Activated naive CD8-positive, alpha-beta T cell treated with anti-CD3 and anti-CD28 coated beads, Interleukin-2, amount 50 U/mL, for 16 hours (primary cell): ENCODE measurements at places on chromosomes 4 and X.
A peak's percentile ranks its signal among the peaks of the same experiment; 100 is the strongest.

- DNase-seq: no peak
Observed at GRCh38 chr4:93743022-93743421, 85.5 kb upstream of the ATOH1 start.

DNA sequence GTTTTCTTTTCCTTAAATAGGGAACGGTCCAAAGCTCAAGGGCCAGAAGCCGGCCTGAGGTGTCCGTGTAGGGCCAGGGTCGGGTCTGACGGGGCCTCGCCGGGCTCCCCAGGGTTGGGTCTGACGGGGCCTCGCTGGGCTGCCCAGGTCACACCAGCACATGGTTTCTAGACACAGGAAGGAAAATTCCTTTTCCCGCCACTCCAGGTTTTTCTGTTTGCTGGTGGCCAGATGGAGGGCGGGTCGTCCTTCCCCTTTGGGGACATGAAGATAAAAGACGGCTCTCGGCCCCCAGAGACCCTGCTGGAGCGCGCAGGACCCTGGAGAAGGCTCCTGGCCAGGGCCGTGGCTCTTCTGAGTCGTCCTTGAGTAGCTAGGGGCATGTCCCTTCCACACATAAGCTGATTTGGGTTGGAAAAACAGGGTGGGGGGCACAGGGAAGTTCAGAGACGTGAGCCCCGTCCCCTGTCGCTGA lies 35.1 kb downstream of the PIGG start:
- DNase-seq: no peak

DNA sequence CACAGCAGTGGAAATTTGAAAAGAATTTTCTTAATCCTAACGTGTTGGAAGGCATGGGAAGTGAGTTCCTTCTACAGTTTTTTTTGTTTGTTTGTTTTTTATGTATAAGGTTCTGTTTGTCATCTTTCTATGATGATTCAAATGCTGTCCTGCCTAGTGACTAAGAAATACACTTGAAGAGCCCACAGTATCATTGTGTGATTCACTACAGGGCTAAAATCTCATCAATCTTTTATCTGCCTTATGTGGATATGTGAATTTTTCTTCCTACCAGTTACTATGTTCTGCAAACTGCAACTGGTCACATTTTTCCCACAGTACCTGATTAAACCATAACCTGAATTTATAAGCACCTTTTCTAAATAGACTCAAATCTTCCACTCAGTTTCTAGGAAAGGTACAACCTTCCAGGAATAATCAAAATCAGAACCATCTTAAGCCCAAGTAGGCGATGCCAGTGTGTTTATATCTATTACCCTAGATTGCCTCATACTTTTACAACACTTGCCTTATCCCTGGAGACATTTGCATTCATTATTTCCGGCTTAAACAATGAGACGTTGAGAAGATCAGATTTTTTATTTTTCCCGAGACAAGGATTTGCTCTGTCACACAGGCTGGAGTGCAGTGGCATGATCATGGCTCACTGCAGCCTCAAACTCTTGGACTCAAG lies 214.6 kb upstream of the GALNT7 start:
- no peak for DNase-seq

DNA sequence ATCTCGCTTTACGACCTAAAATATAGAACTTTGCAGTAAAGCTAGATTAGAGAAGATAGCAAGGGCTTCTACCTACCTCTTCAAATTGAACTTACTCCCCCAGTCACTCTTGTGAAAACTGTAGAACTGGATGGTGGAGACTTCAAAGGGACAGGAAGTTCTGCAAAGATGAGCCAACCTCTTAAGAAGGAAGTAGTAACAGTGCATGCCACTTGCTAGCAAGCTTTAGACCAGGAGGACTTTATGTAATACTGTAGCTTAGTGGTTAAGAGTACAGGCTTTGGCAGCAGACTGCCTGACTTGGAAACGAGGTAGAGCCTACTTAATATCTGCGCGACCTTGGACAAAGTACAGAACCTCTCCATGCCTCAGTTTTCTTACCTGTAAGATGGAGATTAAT lies 27.5 kb upstream of the VBP1 start:
- DNase-seq: no peak

DNA sequence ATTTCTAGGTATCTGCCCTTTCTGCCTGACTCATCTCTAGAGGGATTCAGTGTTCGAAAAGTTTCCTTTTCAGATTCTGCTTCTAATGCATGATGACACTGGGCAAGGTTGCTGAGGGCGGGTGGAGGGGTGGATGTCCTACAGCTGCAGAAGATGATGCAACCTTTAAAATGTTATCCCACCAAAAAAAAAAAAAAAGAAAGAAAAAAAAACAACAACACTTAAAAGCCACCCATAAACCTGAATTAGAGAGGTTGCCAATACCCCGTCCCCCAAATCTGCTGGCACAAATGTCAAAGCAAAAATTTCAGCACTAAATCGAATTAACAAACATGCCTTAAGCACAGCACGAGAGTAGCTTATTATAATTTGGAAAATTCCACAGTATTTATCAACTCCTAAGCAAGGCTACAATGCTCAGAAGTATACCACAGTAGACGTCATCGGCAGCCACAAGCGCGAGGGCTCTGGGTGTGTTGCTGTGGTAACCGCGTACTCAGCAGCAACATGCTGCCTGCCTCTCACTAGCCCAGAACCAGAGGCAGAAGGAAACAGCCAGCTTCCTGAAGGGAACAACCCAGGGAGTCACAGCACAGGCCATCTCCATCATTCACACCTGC lies 167.5 kb upstream of the MAP3K15 start:
- DNase-seq: peak; percentile 13

- DNase-seq: no peak
Observed at GRCh38 chr4:10762561-10762960, 78.0 kb upstream of the CLNK start.

GRCh38 chr4:184402740-184403383 lies 71.5 kb downstream of the IRF2 start:
- no peak for DNase-seq

- no peak for DNase-seq
Observed at GRCh38 chr4:85548841-85549240, 73.9 kb downstream of the ARHGAP24 start.

GRCh38 chrX:148309413-148309812 lies 191.0 kb upstream of the AFF2 start:
- no peak for DNase-seq

- no peak for DNase-seq
Observed at GRCh38 chr4:7026107-7026506, 17.1 kb upstream of the TADA2B start.

DNA sequence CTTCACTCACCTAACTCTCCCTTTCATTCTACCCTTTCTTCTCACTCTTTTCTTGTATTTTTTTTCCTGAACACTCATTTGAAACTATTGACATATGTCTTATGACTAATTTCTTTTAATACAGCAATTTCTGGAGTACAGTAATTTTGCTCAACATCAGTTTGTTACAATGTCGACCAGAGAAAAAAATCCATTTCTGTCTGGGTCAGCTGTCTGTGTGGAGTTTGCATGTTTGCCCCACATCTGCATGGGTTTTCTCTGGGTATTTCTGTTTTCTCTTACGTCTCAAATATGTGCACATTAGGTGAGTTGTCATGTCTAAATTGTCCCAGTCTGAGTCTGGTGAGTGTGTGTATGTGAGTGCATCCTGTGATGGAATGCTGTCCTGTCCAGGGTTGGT lies 294.8 kb downstream of the HS3ST1 start:
- DNase-seq: no peak

GRCh38 chrX:39196192-39197102 lies 395.2 kb downstream of the MID1IP1 start:
- peak; percentile 14 for DNase-seq

GRCh38 chrX:69156638-69157037 lies 8.6 kb downstream of the PJA1 start:
- DNase-seq: no peak

DNA sequence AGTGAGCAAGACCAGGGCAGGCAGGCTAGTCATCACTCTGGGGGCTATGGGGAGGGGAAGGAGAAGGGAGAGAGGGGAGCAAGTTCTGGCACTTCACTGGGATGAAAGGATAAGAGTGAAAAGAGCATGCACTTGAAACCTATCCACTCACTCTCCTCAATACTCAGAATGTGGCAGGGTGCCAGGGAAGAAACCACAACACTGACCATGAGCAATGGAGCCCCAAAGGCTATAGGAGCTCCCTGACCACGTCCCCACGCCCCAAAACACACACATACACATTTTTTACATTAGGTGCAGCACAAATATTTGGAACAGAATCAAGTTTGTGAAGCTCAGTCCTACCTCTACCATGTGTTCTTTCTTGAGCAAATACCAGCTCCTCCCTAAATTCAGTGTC lies 132.2 kb downstream of the IDS start:
- DNase-seq: no peak
